ENCODE measurements at places on chromosomes 3 and 15. TPM values are rescaled to one million over a fixed set of nuclear protein-coding genes. Genes with fewer than 3 reads are reported as not detected.

LDHAL6B gene
- total RNA-seq = not detected

PRSS50 gene
- not detected for total RNA-seq

UBL7 gene
- total RNA-seq = 40.7 TPM

GP9 gene
- not detected for total RNA-seq

CEP19 gene
- 2.9 TPM for total RNA-seq

NDN gene
- 0.05 TPM for total RNA-seq

MOBP gene
- not detected for total RNA-seq

KLHL40 gene
- not detected for total RNA-seq

SI gene
- not detected for total RNA-seq

PLSCR2 gene
- not detected for total RNA-seq

ITPKA gene
- total RNA-seq = 8.8 TPM

MEGF11 gene
- total RNA-seq = 0.53 TPM

SLC2A2 gene
- total RNA-seq = not detected

C3orf49 gene
- not detected for total RNA-seq

MUSTN1 gene
- 0.32 TPM for total RNA-seq

THSD4 gene
- 27.2 TPM for total RNA-seq

CACNA2D3 gene
- 0.16 TPM for total RNA-seq

PRICKLE2 gene
- 2.5 TPM for total RNA-seq

CD200 gene
- not detected for total RNA-seq

GPR27 gene
- 3.0 TPM for total RNA-seq

SLC49A4 gene
- 13.8 TPM for total RNA-seq

MRPL47 gene
- total RNA-seq = 39.0 TPM

KIF9 gene
- 13.3 TPM for total RNA-seq

THAP10 gene
- 4.1 TPM for total RNA-seq

CFAP91 gene
- total RNA-seq = 0.15 TPM

SGO1 gene
- 15.4 TPM for total RNA-seq

GOLGA8J gene
- total RNA-seq = not detected

PCCB gene
- 28.8 TPM for total RNA-seq

SUSD5 gene
- 3.1 TPM for total RNA-seq

ZNF717 gene
- total RNA-seq = 3.0 TPM

ERICH6 gene
- not detected for total RNA-seq

GOLGA8T gene
- total RNA-seq = 1.7 TPM

GOLGA6C gene
- total RNA-seq = not detected

POPDC2 gene
- 0.44 TPM for total RNA-seq

BCHE gene
- 1.0 TPM for total RNA-seq

RCCD1 gene
- 37.6 TPM for total RNA-seq

All from A549 treated with Hydrocortisone at 1 μM for 4 hours (cell line).